COLO829 (cell line): ENCODE measurements at places on chromosomes 5 and 9.

GRCh38 chr5:21672911-21673310 lies 1180.2 kb downstream of the CDH12 start:
- no peak for DNase-seq

- DNase-seq, result no peak
These were observed 47.6 kb downstream of the MRPS27 start for GRCh38 chr5:72272398-72272797.

DNA sequence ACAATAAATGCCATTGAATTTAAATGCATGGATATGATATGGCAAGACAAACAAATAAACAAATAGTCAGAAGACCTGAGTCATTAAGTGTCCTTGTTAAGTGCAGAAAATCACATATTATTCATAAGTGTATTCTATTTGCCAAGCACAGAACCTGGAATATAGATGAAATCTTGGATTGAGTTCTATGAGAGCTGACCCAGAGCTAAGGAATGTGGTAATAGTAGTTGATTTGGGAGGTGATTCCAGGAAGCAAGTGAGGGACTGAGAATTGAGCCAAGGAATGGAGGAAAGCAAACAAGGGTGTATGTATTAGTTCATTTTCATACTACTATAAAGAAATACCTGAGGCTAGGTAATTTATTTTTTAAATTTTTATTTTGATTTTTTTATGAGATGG lies 208.9 kb downstream of the TRIM32 start:
- no peak for DNase-seq

GRCh38 chr5:96638561-96638960 lies 23.6 kb upstream of the CAST start:
- DNase-seq, result no peak

DNA sequence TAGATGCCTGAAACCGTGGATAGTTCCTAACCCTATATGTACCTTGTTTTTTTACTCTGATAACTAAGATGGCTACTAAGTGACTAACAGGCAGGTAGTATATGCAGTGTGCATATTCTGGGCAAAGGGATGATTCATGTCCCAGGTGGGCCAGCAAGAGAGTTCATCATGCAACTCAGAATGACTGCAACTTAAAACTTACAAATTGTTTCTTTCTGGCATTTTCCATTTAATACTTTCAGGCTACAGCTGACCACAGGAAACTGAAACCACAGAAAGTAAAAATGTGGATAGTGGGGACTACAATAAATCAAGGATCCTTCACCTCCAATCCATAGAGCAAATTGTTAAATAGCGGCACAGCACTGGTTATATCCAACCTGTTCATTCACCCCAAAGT lies 30.7 kb upstream of the VCAN start:
- DNase-seq, result no peak

GRCh38 chr9:16361118-16361517 lies 509.4 kb downstream of the BNC2 start:
- DNase-seq, result no peak

DNA sequence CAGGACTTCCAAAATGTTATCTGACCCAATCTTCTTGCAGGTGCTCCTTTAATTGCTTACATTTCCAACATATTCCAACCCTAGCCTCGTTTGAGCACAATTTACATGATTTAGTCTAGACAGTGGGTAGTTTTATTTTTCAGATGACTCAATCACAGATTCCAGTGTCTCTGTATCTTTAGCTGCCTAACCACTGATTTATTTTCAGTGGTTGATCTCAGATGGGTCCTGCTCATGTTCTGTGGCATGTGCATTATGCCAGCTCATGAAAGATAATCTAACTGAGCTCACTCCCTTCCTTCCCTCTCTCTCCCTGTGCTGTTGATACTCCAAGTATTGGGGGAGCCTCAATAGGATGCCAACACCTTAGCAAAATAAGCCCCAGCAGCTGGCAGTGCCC lies 106.1 kb upstream of the ICE1 start:
- DNase-seq, result no peak

DNA sequence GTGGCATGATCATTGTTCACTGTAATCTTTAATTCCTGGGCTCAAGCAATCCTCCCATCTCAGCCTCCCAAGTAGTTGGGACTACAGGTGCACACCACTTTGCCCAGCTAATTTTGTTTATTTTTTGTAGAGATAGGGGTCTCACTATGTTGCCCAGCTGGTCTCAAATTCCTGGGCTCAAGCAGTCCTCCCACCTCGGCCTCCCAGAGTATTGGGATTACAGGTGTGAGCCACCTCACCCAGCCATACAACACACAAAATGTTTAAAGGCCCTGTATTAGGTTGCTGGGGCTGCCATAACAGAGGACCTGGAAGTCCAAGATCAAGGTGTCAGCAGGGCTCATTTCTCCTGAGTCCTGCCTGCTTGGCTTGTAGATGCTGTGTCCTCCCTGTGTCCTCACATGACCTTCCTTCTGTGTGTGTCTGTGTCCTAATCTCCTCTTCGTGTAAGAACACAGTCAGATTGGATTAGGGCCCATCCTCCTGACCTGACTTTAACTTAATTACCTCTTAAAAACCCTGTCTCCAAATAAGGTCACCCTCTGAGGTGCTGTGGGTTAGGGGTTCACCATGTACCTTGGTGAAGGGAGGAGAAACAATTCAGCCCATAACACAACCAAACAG lies 5.4 kb downstream of the UBE2QL1 start:
- no peak for DNase-seq

- no peak for DNase-seq
These were observed 29.0 kb upstream of the PUM3 start for GRCh38 chr9:2872931-2873323.

DNA sequence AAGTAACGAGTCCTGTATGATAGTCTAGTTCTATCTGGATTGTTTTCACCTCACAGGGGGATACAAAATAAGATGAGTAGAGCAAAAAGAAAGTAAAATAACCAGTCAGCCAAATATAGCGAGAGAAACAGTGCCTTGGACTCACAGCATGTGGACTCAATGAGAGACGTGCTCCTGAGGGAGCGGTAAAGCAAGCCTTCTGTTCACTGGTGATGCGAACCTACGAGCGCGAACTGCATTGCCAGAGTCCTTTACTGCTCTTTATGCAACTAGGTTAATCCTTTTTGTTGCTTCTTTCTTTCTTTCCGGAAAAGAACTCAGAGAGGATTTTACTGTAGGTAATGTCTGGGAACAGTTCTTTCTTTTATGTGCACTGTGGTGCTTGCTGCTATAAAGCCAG lies 132.7 kb downstream of the ANXA1 start:
- DNase-seq, result no peak

DNA sequence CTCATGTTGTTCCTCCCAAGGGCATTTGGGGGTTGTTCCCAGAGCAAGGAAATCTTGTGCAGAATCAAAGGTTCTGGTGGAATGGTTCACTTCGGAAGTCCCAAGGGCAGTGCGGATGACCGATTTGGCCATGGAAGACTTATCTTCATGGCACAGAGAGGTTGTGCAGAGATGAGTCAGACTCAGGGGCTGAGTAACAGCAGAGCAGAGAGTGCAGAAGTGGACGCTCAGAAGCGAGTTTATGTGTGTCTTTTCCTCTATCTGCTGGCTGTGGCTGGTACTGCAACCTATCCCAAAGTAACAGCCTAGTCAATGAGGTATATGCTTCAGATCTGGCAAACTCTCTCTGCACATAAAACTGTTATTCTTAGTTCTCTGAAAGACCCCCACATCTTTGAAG lies 118.1 kb downstream of the DPYSL3 start:
- peak; percentile 38 for DNase-seq

- DNase-seq, result no peak
These were observed 25.5 kb upstream of the TRAF1 start for GRCh38 chr9:120951960-120952618.

- no peak for DNase-seq
These were observed 38.2 kb downstream of the CPEB4 start for GRCh38 chr5:173926359-173926758.

- no peak for DNase-seq
These were observed 41.4 kb downstream of the CPLANE1 start for GRCh38 chr5:37207802-37208201.

GRCh38 chr5:135207866-135208265 lies 173.8 kb upstream of the PITX1 start:
- no peak for DNase-seq

GRCh38 chr5:10333154-10334006 lies 20.1 kb upstream of the MARCHF6 start:
- no peak for DNase-seq

GRCh38 chr5:34674187-34674586 lies 18.1 kb downstream of the RAI14 start:
- DNase-seq, result no peak

DNA sequence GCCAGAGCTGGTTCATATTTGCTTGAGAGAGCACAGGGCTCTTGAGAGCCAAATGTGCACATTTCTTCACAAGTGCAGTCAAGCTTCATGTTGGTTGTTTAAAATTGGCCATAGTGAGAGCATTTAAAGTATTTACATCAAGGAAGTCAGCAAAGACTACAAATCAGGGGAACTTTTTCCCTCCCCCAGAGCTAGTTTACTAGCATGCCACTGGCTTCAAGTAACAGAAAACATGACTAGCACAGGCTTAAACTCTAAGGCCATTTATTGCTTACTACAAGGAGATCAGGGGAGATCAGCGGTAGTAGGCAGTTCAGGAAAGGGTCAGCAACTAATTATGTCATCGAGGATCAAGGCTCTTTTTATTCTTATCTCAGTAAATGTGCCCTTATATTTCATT lies 11.0 kb upstream of the CCDC171 start:
- no peak for DNase-seq

- DNase-seq, result no peak
These were observed 61.9 kb upstream of the ITGA1 start for GRCh38 chr5:52725808-52726207.

DNA sequence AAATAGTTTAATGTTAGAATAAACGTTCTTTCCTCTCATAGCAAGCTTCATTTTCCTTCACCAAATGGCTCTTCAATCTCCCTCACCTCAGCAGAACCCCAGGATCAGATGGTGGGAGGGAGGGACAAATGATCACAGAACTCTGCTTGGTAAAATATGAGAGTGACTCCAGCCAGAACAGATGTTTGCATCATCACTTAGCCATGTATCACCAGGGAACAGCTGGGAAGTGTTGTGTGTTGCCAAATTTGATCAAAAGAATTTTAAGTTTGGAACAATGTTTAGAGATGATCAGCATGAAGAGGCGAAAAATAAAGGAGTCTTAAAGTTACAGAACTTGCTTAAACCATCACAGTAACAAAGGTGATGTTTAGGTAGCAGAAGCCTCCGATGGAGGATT lies 115.7 kb downstream of the FRMD3 start:
- no peak for DNase-seq

DNA sequence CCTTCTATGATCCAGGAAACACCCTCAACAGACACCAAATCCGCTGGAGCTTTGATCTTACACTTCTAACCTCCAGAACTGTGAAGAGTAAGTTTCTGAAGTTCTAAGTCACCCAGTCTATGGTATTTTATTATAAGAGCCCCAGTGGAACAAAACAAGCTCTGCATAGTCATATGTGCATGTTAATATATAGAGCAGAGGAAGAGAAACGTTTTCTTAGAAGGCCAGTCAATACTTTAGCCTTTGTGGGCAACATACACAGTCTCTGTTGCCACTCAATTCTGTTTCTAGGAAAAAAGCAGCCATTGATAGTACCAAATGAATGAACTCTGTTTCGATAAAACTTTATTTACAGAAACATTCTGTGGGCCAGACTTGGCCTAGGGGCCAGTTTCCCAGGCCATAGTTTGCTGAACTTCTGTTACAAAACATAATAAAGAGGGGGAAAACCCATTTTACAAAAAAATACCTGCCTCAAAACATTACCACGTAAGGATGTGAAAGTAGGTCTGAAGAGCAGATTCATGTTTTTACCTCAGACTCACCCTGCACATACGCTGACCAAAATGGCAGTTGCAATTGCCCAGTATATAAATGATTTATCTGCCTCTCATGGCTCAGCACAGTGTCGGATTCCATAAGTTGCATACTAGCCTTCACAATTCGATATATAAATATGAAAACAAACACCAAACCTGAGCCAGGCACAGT lies 350.5 kb downstream of the SLIT3 start:
- DNase-seq, result no peak

- DNase-seq, result no peak
These were observed 154.7 kb downstream of the WDR70 start for GRCh38 chr5:37533851-37534250.

- no peak for DNase-seq
These were observed 54.5 kb downstream of the CAST start for GRCh38 chr5:96716716-96717115.

DNA sequence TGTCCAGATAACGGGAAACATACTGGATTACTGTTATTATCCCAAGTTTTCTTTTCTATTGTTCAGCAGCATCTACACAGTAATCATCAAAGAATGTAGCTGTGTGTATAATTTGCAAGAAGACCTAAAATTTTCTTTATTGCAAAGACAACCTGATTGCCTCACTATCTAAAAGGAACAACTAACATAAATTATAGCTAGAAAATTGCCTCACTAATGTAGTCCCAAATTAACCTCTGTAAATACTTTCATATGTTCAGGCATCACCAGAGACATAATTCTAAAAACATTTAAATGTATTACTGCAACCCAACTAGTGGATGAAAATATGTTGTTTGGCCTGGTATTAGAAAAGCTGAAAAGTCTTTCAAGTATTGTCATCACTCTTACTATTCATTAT lies 275.4 kb downstream of the CDH12 start:
- DNase-seq, result no peak

GRCh38 chr5:102790748-102791147 lies 35.6 kb downstream of the PAM start:
- no peak for DNase-seq

DNA sequence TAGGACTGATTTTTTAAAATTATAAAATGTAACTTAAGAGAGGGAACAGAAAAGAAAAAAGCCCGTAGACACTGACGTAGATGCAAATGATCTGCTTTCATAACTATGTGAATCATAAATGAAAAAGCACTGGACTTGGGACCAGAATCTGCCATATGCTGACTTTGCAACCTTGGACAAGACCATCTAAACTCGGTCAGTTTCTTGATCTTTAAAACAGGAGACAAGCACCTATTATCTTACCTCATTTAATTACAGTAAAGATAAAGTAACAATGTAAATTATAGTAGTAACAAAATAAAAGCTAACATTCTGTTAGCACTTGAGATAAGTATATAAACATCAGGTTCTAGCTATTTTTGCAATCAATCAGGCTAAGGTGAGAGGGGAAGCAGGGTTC lies 20.0 kb downstream of the FBXW2 start:
- no peak for DNase-seq

DNA sequence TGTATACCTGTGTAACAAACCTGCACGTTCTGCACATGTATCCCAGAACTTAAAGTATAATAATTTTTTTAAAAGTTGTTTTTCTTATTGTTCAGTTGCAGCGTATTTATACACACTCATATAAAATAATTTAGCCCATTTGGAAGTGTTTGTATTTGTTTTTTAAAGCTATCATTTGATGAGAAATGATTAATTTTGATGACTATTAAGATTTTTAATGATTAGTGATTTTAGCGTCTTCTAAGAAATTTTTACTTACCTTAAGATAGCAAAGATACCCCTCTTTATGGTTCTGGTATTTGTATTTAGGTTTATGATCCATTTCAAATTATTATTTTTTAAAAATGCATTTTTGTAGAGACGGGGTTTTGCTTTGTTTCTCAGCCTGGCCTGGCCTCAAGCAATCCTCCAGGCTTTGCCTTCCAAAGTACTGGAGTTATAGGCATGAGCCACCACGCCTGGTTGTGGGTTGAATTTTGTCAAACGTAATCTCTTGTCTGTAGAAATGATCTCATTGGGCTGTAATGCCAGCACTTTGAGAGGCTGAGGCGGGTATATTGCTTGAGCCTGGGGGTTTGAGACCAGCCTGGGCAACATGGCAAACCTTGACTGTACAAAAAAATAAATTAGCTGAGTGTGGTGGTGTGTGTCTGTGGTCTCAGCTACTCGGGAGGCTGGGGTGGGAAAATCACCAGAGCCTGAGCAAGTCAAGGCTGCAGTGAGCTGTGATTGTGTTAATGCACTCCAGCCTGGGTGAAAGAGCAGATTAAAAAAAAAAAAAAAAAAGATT lies 26.9 kb downstream of the CSNK1G3 start:
- no peak for DNase-seq
